ENCODE measurements at places on chromosomes 5 and 9.

DNA sequence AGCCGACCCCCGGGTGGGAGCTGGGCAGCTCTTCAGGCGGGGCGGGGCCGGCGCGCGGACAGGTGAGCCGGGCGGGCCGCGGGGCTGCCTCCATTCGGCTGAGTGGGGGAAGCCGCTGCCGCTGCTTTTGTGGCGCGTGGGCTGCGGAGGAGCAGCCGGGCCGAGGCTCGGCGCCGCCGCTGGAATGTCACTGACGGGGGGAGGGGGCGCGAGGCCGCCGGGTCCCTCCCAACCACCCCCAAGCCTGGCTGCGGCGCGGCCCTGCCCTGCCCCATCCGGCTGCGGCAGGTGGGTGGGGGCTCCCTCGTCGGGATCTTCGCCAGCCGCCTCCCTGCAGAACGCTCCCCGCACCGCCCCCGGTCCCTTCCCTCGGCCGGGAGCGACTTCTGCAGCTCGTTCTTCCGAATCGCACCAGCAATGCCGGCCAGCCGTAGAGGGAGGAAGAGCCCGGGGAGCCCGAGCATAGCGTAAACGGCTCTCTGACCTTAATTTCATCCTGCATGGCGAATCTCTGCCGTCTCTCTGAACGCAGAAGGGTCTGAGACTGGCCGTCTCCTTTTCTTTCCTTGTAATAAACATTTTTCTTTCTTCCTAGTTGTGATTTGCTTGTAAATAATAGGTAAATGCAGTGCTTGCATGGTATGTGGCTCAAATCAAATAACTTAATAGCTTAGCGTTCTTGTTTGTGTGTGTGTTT, 505 bp downstream of the SPTAN1 start:
- DNase-seq, result no peak

- DNase-seq, result no peak
These were observed 13.8 kb downstream of the CLPTM1L start for GRCh38 chr5:1330847-1331831.

GRCh38 chr9:113523421-113524141, 60.1 kb downstream of the RGS3 start:
- DNase-seq, result no peak

DNA sequence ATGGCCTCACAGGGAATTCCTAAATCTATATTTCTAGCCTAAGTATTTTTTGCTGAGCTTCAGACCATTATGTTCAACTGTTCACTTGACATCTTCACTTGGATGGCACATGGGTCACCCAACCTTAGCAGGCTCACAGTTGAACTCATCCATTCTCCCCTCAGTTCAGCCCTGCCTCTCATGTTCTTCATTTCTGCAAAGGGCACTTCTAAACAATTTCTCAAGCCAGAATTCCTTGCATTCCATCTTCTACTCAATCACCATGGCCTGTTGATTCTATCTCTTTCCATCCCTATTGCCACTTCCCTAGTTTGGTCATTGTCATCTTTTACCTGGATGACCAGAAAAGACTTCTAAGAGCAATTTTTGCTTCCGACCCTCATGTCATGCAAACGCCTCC, 7.3 kb upstream of the RGS3 start:
- DNase-seq, result no peak

DNA sequence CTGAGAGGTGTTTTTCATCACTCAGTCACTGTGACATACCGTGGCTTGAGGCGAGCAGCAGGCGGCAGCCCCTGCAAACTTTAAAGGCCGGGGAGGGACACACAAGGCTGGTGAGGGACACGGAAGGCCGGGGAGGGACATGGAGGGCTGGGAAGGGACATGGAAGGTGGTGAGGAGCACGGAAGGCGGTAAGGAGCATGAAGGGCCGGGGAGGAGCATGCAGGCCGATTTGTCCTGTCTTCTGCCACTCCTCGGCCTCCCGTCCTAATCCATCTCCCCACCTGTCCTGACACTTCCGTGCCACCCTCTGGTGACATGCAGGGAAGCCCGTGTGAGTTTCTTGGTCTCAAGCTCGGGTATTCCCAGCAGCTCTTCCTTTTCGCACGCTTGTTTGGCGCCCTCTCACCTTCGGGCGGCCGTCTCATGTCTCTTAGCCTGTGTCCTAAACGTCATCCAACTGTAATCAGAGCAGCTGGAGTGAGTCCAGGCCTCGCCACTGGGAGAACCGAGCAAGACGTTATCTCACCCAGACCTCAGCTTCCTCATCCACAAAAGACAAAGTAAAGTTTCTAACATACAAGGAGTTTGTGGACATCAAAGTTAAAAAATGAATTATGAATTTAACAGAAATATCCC, 126.5 kb downstream of the MRPL36 start:
- no peak for DNase-seq

DNA sequence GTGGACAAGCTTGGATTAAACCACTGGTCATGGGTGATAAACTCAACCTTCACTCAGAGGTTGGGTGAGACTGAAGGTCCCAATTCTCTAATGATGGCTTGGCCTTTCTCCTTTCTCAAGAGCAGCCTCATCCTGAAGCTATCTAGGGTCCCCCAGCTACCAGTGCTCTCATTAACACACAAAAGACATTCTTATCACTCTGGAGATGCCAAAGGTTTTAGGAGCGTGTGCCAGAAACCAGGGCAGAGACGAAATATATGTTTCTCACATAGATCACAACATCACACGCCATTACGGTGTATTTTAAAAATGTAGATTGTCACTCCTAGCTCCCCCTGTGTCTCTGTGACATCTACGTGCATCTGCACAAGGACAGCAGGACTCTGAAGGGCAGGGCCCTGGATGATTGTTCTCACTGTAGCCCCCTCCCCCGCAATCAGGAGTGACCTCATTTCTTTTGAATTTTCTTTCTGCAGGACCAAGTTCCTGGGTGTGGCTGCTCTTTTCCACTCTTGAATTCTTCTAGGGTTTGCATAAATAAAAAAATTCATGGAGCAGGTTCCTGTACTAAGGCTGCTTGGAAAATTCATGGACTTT, 311.3 kb downstream of the GADD45G start:
- no peak for DNase-seq

DNA sequence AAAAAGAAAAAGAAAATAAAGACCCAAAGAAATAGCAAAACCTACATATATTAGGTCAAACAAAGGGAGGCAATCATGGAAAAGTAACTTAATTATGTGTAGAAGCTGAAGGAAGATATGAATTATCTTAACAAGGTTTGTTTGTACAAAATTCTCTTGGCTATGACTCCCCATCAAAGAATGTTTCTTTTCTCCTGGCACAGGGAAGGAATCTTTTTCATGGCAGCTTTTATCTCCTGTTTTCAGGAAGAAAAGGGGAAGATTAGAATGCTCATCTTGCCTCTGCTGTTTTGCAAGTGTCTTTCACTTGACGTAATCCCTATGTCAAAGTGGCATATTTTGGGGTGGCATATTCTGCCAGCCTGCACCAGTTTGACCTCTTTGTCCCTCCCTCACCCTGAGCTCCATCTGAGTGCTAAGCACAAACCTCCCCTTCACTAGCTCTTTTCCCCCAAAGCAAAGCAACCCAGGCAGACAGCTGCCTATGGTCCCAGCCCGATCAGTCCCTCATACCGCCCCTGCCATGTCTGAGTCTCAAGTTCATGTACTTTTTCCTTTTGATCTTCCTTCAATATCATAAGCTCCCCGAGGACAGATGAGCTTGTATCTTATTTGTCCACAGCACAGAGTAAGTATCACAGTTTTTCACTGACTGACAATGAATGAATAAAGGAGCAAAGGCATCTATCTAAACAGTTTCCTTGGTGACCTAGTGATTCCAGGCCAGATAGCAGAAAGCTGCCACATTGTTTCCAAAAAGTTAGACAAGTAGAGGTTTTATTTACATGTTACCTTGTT, 242.8 kb upstream of the ANKRD55 start:
- no peak for DNase-seq

GRCh38 chr9:95336281-95336680, 18.8 kb upstream of the FANCC start:
- no peak for DNase-seq

GRCh38 chr5:8634219-8634618, 765.3 kb downstream of the MTRR start:
- no peak for DNase-seq

DNA sequence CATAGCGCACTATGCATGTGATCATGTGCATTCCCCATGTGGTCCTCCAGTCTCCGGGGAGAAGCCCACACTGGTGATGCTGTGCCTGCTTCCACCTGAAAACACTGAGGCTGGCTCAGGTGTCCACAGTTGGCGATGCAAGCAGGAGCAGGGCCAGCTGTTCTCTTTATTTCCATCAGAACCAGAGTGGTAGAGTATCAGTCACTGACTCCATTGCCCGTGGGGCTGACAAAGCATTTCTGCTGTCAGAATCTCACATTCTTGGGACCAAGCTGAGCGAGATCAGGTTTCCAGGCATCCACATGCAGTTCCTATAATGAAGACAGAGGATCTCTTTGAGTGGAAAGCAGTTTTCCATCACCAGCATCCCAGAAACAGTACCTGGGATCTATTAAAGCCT, 52.5 kb downstream of the GADD45G start:
- DNase-seq, result no peak

DNA sequence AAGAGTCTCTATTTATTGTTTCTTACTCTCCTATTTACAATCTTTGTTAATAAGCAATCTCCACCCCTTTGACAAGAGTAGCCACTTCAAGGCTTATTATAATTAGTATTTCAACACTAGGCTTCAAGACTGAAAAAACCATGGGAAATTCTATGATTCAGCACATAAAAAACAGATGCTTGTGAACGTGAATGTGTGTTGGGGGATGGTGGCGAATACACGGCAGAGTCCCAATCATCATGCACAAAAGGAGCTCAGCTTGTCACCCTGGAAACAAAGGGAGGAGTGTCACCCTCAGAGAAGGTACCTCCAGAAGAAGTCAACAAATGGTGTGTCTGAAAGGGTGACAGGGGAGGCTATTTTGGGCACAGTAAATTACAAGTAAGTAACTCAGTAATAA, 157.2 kb upstream of the RETREG1 start:
- no peak for DNase-seq

DNA sequence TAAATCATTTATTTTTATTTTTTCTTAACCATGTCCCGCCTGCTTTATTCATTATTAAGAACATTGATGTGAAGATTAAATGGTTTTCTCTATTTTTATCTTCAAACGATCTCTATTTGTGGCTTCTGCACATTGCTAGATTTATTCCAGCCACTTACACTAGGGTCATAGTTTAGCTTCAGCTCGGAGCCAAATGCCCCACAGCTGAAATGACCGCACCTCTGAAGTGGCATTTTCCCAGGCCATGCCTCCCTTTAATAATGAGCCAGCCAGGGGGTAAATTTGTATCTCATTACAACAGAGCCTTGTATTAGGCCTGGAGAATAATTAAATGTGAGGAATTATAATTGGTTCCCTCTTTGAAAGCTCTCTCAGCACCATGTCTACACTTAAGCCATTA, 89.4 kb downstream of the DOCK8 start:
- DNase-seq, result no peak
